ENCODE measurements at places on chromosomes 5 and 9.

DNA sequence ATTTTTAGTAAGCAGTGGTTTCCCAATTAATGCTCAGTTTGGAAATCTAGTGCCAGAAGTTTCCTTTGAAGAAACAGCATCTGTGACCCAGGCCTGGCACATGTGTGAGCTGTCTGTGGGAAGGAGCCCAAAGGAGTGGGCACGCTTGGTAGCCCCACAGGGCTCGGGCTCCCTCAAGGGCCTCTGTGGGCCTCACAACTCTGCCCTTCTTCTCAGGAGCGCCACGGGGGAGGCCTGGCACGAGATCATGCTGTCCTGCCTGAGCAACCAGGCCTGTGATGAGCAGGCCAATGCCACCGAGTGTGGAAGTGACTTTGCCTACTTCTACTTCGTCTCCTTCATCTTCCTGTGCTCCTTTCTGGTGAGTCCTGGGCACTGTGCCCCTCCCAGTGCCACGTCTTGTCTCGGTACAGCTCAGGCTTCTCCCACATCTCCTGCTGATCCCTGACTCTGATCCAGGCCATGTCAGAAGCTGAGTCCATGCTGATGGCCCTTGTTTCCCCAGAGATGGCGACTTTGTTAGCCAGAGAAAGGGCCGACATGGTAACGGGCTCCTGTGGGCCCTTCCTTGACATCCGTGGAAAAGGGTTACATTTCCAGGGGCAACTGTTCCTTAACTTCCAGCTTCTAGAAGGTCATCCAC is 200.4 kb downstream of the CACNA1B start:
- DNase-seq: no peak

DNA sequence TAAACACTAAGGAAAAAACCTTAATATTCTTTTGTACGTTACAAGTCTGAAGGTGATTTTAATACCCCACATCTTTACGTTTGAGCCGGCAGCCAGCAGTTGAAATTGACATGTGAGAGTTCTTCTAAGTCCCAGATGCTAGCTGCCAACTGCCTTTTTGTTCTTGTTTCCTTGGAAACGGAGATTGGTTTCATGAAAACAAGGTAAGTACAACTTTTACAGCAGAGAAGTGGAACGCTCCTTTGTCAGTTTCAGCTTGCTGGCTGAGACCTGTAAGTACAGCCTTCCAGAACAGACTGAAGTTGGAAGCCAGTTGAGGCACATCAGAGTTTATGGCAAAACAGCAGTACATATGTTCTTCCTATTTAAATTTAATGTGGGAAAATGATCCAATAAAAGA is 1018.4 kb upstream of the ARRDC3 start:
- no peak for DNase-seq

DNA sequence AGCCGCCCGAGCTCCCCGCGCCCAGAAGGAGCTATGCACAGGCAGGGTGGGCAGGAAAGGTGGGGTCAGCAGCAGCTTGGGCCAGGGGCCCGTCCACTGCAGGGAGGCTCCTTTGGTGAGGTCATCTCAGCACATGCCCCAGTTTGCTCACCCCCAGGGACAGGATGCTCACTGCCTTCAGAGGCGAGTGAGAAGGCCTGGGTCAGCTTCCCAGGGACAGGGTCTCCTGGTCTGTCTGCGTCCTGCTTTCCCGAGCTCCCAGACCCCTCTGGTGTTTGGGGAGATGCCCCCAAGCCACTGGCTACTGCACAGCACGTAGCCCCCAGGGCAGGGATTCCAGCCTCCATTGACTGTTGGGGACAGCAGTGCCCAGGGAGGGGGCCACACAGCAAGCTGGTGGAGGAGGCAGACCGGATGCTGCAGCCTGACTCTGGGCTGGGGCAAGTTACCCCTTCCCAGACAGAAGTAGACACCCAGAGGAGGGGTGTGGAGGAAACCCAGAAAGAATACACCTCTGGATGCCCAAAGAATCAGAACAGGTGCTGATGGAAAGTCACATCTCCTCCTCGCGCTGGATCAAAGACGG is 581 bp upstream of the SARDH start:
- no peak for DNase-seq

GRCh38 chr5:174067499-174067898 is 22.0 kb downstream of the NSG2 start:
- DNase-seq: no peak

- no peak for DNase-seq
Observed at GRCh38 chr9:109518621-109519335, 20.7 kb upstream of the PTPN3 start.

GRCh38 chr9:70607329-70607728 is 192.9 kb upstream of the KLF9 start:
- no peak for DNase-seq

DNA sequence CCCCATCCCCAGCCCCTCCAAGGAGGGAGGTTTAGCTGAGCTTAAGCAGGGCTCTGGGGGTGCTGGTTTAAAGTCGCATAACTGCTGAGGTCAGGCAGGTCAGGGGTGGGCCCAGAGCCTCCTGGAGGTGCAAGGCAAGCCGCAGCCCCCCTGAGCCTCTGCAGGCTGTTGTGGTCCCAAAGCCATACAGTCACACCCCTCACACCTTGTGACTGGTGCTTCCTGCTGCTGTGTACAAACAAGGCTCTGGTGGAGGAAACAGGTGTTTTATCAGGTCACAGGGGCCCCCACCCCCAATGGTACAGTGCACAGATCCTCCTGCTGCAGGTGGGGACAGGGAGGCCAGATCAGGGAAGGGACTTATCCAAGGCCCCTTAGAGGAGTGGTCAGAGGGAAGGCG is 8.0 kb downstream of the TCF7 start:
- no peak for DNase-seq

DNA sequence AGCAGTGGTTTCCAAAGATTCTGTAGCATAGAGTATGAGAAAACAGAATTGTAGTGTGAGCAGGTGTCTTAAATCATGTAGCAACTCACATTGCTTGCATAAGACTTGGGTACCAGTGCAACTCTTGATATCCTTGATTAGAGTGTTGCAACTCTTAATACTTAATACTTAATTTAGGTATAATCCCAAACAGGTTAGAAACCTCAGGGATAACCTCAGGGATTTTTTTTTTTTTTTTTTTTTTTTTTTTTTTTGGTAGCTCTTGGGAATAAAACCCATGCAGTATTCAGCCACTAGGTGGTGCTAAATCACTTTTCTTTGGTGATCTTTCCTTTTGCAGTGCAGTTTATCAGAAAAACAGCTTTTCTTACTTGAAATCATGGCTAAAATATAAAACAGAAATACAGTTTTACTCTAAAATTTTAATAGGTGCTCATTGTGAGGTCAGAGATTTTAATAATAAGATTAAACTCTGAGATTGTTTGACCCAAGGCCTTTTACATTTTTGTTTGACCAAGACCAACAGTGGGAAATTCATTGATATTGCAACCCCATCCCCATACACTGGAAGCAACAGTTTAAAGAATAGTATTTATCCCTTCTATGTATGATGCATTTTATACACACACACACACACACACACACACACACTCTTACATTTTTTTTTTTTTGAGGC is 55.3 kb downstream of the ERAP1 start:
- peak; percentile 61 for DNase-seq

DNA sequence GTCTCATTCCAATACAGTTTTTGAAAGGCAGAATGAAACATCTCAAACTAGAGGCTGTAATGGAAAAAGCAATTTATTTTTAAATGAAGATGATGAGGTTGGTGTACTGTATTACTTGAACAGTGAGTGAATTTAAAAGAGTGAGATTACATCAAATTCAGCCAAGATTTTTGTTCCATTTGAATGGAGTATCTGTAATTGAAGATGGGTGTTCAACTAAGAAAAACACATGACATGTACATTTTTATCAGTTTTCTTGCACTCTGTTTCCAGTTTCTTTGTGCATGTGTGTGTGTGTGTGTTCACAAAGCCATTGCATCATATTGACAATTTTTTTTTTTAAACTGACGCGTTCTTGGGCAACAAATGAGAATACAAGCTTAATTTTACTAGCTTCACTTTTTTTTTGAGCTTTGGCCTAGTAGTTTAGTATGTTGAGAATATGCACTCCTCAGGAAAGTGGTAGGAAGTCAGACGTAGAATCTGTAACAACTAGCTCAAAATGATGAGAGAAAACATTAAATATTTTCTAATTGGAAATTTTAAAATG is 243.5 kb downstream of the MAST4 start:
- no peak for DNase-seq

DNA sequence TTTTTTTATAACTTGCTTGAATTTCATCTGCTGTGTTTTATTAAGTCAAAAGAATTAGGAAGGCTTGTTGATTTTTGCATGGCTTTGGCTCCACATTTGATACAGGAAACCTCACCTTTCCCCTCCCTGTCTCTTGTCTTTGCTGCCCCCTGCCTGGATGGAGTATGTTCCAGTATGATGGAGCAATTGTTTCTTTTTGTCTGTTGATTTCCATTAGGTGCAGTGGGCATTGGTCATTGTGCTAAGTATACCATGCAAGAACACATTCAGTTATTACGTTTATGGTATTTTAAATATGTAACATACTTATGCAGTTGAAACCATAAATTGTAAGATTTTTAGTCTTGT is 19.6 kb downstream of the TJP2 start:
- no peak for DNase-seq

DNA sequence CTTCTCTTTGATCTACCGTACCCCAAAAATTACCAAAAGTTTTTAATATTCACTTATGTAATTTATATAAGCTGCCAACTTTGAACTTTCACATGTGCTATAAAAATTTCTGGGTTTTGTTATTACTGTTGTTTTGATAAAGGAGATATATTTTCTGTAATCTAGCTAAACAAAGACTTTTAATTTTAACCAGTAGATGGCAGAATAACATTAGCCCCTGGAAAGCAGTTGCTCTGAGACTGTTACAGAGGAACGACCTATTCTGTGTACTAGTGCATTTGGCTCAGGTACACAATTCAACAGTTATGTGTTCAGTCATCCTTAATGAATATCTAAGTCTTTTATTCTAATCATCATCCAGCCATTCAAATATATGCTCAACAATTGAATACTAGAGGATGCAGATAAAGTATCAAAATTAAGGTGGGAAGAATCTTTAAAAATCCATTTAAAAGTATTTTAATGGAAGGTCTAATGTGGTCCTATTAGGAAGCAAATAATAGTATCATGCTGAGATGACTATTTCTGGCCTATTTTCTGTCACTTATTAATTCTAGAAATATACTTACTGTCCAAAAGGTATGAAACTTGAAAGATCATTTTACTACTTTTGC is 8.6 kb downstream of the KLHL9 start:
- DNase-seq: no peak

- DNase-seq: no peak
Observed at GRCh38 chr9:23621188-23621587, 204.9 kb downstream of the ELAVL2 start.

DNA sequence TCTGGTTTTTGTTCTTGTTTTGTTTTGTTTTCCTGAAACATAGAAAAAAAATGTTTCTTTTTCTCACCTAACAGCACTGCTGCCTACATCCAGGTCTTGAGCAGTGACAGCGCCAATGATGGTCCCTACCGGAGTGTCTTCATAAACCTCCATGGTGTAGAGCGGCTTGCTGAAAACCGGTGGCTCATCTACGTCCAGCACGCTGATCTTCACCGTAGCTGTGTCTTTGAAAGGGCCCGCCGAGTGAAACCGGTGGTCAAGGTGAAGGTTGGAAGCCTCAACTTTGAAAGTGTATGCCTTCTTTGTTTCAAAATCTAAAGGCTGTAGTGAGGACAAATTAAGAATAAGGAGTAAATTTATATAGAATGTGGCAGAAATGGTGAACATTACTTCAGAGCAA is 1051.0 kb downstream of the CDH12 start:
- no peak for DNase-seq

GRCh38 chr5:121006217-121006616 is 542.1 kb downstream of the PRR16 start:
- DNase-seq: no peak

DNA sequence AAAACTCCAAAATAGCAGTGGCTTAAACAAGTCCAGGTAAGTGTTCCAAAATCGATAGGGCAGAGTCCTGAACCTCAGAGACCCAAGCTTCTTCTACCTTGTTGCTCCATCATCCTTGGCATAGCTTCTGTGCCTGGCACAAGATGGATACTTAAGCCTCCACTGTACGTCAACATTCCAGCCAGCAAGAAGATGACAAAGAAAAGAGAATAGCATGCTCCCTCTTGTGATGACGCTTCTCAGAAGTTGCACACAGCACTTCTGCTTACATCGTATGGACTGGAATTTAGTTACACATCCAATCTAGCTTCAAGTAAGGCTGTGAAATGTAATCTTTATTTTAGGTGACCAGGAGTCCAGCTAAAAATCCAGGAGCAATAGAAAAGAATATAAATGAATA is 227.4 kb downstream of the ESM1 start:
- no peak for DNase-seq

- peak; percentile 45 for DNase-seq
Observed at GRCh38 chr5:65722575-65723403, 784 bp downstream of the NLN start.

DNA sequence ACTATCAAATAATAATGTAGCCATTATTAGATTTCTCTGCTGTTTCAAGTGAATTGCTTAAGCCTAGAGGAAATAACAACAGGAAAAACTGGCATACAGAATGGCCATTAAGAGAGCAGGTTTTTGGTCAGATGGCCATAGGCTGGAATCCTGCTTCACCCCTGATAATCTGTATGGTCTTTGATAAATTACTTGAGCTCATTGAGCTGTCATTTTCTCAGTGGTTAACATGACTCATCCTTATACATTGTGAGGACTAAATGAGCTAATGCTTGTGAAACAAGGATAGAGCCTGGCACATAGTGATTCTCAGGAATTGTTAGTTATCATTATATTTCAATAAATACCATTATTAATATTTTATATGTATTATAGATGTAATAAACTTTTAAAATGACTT is 516.5 kb downstream of the KIF4B start:
- DNase-seq: no peak

- DNase-seq: no peak
Observed at GRCh38 chr5:87369431-87369830, 43.3 kb downstream of the CCNH start.

- peak; percentile 88 for DNase-seq
Observed at GRCh38 chr5:96935559-96936430, at the start of gene LNPEP. Gene LNPEP, plus strand, starts transcription at chr5:96936080. Its CDS starts 76 bp downstream, at chr5:96936156.

GRCh38 chr5:108974594-108974993 is 226.9 kb downstream of the FER start:
- DNase-seq: no peak

DNA sequence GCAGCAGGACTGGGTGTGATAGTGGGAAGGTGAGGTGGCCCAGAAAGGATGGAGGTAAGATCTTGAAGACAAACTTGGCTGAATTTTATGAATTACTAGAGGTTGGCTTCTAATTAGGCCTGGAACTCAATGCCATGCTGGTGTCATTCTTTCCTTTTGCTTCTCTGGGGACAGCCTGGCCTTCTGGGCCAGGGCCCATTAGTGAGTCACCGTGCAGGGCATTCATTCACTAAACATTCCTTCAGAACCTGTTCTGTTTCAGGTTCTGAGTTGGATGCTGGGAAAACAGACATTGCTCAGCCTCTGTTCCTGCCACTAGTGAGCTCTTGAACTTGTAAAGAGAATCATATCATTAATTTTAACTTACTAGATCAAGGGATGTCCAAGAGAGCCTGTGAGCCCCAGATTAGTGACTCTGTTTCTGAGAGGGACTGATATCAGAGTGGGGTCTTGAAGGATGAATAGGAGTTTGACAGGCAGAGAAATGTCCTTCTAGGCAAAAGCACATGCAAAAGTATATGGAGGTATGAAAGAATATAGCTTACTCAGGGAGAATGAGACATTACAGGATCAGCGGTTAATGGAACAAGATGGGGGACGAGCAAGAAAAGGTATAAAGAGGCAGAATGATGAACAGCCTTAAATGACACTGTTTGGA is 66.5 kb downstream of the LHX2 start:
- no peak for DNase-seq

- no peak for DNase-seq
Observed at GRCh38 chr5:50866415-50866814, 200.0 kb downstream of the PARP8 start.
